ENCODE measurements at places on chromosomes 1 and 21.

GRCh38 chr1:181152892-181153633, 64.6 kb downstream of the IER5 start:
- no peak for DNase-seq

- DNase-seq = no peak
Measured at GRCh38 chr1:225990705-225991464, 8.3 kb downstream of the SDE2 start.

DNA sequence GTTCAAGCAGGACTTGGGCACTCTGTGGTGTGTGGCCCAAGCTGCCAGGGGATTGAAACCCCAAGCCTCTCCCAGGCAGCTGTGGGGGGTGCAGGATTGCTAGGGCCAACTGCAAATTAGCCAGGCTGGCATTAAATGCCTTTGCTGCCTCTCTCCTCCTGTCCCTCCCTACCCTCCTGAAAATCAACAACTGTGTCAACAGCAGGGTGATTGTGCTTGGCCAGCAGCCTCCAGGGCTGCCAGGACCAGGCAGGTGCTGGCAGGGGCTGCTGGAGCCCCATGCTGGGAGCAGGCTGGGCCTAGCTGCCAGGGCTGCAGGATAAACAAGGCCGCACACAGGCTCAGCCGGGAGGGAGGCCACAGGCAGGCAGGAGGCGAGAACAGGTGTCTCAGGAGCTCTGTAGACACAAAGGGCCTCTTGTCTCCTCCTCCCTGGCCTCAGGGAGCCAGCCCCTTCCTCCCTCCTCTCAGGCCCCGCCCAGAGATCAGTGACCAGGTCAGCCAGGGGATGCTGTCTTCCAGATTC, 11.4 kb downstream of the SOX13 start:
- DNase-seq = peak; percentile 81

GRCh38 chr1:230260831-230261230, 165.3 kb downstream of the PGBD5 start:
- no peak for DNase-seq

DNA sequence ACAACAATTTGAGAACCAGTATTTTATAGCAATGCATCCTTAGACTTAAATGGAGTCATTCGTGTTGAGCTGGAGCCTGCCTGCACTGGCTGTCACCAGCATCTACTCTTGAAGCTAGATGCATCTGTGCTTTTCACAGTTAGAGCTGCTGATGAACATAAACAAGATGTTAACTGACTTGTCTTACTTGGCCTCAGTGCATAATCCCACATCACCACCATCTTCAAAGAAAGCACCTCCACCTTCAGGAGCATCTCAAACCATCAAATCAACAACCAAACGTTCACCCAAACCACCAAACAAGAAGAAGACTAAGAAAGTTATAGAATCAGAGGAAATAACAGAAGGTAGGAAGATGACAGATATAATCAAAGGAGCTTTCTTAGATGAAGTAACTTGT, 71.1 kb downstream of the TPR start:
- DNase-seq = no peak

- no peak for DNase-seq
Measured at GRCh38 chr1:234915924-234916675, 212.5 kb downstream of the TOMM20 start.

DNA sequence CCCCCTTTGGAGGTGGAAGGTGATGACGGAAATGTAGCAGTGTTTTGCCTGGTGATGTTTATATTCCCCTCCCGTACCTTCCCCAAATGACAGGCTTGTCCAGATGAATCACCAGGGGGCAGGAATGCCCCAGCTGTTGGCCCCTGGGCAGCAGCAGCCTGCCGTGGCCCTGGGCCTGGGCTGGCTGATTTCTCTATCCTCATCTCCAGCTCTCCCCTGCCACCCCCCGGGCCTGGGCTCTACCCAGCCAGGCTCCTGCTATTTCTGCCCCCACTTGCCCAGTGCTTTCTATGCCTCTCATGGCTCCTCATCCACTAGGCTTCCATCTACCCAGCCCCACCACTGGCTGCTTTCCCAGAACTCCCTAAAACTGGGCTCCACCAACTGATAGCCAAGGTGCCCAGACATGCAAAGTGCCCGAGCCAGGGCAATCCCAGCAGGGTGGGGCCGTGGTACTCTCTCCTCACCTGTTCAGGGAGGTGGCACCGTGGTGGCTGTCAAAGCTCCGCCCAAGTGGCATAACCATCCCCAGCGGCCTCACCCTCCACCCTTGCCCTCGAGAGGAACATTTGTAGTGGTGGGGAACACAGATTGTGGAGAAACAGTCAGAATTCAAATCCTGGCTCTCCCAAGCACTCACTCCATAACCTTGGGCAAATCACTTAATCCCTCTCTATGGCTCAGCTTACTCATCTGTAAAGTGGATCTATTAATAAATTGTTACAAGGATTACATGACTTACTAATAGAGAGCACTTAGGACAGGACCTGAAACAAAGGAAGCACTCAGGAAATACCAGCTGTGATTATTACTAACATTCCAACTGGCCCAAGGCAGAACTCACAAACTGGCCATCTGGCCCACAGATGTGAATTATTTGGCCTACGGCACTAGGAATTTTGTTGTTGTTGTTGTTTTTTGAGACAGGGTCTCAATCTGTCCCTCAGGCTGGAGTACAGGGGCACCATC, 12.8 kb upstream of the ECE1 start:
- no peak for DNase-seq

DNA sequence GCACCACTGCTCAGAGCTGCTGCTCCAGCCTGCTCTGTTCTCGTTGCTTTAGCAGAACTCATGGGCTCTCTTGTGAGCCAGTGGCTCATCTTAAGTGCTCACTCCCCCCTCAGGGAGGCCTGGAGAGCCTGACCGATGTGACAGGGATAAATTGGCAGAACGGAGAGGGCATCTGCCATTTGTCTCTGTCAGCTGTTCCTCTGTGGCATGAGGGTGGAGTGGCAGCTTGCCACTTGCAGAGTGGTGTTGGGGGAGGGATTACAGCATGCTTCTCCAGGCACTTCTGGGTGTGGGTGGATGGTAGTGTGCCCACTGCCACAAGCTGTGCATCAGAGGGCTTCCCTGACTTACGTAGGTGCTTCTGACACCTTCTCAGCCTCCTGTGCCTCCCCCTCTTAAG, 229.5 kb downstream of the PAPPA2 start:
- no peak for DNase-seq

- DNase-seq = no peak
Measured at GRCh38 chr1:25392841-25393240, 27.8 kb downstream of the RHCE start.

GRCh38 chr1:151142411-151143056, 3.9 kb downstream of the SEMA6C start:
- no peak for DNase-seq

GRCh38 chr1:201594575-201595245, 55.8 kb downstream of the NAV1 start:
- DNase-seq = no peak

DNA sequence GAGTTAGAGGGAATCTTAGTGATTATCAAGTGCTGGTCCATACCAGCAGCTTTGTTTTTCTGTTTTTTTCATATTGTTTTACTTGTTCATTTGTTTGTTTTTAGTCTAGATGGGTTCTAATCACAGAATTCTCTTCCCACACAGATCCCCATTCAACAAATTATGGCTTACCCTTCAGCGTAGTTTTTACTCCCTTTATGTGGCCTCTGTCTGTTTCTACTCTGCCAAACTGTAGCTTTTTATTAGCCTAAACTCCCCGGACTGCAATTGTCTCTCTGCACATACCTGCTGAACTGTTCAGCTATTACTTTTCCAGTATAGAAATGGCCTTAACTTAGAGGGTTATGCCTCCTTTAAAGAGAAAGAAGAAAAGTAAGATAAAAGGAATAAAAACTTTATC, 348.5 kb downstream of the TGFB2 start:
- no peak for DNase-seq

DNA sequence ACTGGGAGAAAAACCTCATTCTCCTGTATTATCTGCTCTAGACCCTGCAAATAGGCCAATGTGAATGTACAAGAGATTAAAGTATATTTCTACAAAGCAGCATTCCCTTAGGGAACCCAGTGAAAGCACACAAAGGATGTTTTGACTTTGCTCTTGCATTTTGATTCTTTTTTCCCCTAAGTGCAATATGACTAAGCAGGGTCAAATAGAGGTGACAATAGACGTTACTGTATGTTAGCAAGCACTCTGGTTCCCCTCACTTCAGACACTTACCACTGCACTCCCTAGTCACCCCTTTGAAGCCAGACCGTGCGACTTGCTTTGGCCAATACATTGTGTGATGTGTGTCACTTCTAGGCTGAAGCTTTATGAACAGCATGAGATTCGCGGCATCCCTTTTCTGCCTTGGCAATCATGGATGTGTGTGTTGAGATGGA, 209.7 kb downstream of the RHOU start:
- DNase-seq = no peak

DNA sequence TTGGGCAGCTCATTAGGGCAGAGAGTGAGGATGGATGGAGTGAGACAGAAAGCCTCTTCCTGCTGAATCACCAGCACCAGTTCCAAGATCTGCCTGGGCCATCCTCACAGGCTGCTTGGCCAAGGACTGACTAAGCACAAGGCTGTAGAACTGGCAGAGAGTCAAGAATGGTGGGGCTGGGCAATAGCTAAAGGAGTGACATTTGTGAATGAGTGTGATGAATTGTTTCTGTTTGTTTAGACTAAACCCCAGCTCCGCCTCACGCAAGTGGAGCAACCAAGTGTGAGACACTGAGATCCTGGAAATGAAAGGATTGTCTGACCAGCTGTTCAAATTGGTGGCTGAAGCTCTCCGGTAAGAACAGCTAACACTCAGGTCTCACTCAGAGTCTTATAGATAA, 38.6 kb downstream of the BRINP2 start:
- peak; percentile 45 for DNase-seq

GRCh38 chr1:173869021-173869359, 810 bp downstream of the ZBTB37 start:
- no peak for DNase-seq

GRCh38 chr1:221405146-221405545, 336.7 kb downstream of the DUSP10 start:
- DNase-seq = no peak

- DNase-seq = no peak
Measured at GRCh38 chr1:216057063-216057462, 366.2 kb downstream of the USH2A start.

DNA sequence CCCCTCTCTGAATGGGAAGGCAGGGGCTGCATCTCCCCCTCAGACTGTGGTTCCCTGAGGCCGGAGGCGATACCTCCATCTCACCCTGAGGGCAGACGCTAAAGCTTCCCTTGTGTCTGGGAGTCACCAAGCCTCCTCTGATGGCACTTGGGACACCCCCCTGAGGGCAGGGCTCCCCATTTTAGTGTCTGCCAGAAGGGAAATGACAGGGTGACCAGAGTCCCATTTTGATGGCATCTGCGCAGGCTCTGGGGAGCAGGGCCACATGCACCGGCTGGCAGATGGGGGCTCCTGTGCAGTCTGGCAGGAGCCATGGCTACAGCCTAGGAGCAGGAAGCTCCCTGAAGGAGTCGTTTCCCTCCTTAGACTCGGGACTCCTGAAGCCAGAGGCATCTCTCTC, 1.7 kb downstream of the S100A2 start:
- DNase-seq = no peak

- no peak for DNase-seq
Measured at GRCh38 chr1:92117526-92117925, 37.4 kb downstream of the BTBD8 start.

- no peak for DNase-seq
Measured at GRCh38 chr1:94044290-94044790, 76.6 kb downstream of the ABCA4 start.

DNA sequence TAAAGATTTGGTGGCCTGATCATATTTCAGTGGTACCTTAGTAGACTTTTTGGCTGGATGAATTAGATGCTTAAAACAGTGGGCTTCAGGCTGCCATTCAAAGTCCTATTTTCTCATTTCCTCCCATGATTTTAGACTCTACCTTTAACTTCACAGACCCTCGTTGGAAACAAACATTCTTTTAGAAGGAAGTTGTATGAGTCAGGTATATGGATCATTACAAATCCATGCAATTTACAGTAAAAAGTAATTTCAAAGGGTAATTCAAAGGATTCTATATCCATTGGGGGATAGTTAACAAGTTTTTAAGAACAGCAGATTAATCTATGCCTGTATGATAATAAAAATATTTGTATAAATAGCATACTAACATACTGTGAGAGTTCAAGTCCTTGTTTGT, 216.9 kb upstream of the RRP15 start:
- no peak for DNase-seq

- no peak for DNase-seq
Measured at GRCh38 chr1:243849421-243850201, 432 bp downstream of the AKT3 start.

GRCh38 chr1:117605164-117605773, 579 bp upstream of the TENT5C start:
- DNase-seq = no peak

DNA sequence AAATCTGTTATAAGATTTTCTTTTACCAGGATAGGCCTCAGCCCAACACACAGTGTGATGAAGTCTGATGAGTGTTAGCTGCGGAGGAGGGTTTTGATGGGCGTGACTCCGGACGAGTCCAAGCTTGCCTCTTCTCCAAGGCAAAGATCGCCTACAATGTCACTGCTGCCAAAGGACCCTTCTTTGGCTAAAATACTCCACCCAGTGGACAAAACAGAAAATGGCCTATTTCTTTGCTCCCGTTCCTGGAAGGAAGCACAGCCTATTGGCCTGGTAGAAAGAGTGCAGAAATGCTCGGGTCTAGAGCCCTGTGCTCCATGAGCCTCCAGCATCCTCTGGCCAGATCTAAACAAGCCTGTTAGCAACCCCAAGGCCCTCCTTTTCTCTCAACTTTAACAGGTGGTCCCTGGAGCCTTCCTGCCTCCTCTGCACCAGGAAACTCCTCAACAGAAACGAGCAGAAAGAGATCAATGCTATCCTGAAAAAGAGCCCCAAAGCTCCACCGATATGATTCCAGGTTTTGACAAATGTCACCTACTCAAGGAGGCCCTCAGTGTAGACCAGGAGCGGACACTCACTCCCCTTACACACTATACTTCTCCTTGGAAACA, 3.4 kb upstream of the CASQ2 start:
- DNase-seq = peak; percentile 77

GRCh38 chr1:39955547-39956539, 898 bp downstream of the MFSD2A start:
- peak; percentile 99 for DNase-seq

DNA sequence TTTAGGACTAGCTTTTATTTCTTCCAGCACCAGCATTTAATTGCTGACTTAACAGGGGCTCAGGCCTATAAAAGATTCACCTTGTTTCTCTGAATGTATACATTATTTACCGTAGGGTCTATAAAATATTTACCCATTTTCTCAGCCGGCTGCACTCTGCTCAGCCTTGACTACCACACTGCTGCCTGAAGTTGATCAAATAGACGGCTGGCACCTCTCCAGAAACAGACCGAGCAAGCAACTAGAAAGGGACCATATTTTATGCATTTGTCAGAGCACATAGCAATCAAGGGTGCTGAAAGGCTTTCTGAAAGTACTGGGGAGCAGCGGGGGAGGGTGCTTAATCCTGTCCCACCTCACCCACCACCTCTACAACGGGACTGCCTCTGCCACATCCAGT, 64.7 kb upstream of the FGGY start:
- peak; percentile 98 for DNase-seq

- no peak for DNase-seq
Measured at GRCh38 chr1:44839576-44839975, 3.5 kb downstream of the PTCH2 start.

Data from NCI-H748 treated with DMSO at 0.1 percent for 48 hours (cell line).